ENCODE measurements at places on chromosomes 13 and 19. TPM values are rescaled to one million over a fixed set of nuclear protein-coding genes. Genes with fewer than 3 reads are reported as not detected.

Gene RDH8
- not detected for total RNA-seq

Gene PSG7
- total RNA-seq, result not detected

Gene RAB20
- total RNA-seq, result 12.1 TPM

Gene MYBPC2
- 0.55 TPM for total RNA-seq

Gene IGFL4
- total RNA-seq, result not detected

Gene FARP1
- total RNA-seq, result 26.1 TPM

Gene C5AR1
- total RNA-seq, result not detected

Gene NEK5
- total RNA-seq, result not detected

Gene CGB2
- total RNA-seq, result not detected

Gene C19orf44
- total RNA-seq, result 3.6 TPM

Gene DPF1
- 3.0 TPM for total RNA-seq

Gene TSHZ3
- 2.0 TPM for total RNA-seq

Gene PTGER1
- 0.22 TPM for total RNA-seq

Gene EXOC3L2
- 5.4 TPM for total RNA-seq

Gene RHPN2
- total RNA-seq, result 26.6 TPM

Gene FREM2
- total RNA-seq, result 10.8 TPM

Measured in H7 (cell line).